ENCODE measurements at places on chromosomes 5 and 9.

DNA sequence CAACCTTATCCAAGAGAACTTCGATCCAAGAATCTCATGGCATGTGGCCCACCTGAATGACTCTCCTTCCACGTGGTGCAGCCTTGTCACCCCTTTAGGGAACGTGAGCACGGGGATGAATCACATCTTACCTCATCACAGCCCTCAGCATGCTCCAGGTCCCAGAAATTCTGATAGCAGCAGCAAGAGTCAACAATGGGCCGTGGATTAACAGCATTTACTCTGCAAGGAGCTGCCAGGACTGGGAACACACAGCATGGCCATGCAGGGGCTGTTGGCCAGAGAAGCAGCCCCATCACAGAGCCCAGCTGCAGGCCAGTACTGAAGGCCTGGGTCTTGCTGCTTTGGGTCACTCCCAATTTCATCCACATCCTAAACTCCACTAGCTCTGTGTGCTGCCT is 150.4 kb downstream of the C5orf15 start:
- no peak for DNase-seq

DNA sequence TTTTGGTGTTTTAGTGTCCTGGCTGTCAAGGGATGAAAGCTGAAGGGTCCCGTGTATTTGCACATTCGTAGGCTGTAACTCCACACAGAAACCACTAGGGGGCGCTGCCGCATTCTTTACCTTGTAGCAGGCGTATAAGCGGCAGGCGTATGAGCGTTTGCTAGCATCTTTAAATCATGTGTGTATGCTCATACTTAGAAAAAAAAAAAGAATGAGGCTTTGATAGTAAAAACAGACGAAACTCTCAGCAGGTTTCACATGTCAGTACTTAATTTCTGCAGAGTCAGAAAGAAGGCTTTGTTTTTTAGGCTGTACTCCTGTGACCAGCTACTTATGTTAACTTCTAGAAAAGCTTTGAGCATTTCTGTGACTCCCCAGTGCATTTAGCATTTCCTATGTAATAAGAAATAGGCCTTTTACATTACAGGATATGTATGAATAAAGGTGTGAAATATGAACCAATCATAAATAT is 218.8 kb upstream of the ADAMTSL1 start:
- peak; percentile 93 for DNase-seq

GRCh38 chr9:101582553-101582952 is 12.2 kb downstream of the PPP3R2 start:
- peak; percentile 25 for DNase-seq

GRCh38 chr9:93663877-93664548 is 87.6 kb downstream of the PHF2 start:
- no peak for DNase-seq

GRCh38 chr5:142080248-142080647 is 28.3 kb upstream of the NDFIP1 start:
- DNase-seq: peak; percentile 69

GRCh38 chr9:80282766-80283165 is 711.0 kb downstream of the TLE4 start:
- DNase-seq: no peak

GRCh38 chr5:18393565-18394442 is 759.5 kb downstream of the TAF11L14 start:
- peak; percentile 96 for DNase-seq

Data from NCI-H69 (cell line).